Activated CD4-positive, alpha-beta T cell treated with anti-CD3 and anti-CD28 coated beads for 1 hour (primary cell): ENCODE measurements at places on chromosomes 16 and 17.

DNA sequence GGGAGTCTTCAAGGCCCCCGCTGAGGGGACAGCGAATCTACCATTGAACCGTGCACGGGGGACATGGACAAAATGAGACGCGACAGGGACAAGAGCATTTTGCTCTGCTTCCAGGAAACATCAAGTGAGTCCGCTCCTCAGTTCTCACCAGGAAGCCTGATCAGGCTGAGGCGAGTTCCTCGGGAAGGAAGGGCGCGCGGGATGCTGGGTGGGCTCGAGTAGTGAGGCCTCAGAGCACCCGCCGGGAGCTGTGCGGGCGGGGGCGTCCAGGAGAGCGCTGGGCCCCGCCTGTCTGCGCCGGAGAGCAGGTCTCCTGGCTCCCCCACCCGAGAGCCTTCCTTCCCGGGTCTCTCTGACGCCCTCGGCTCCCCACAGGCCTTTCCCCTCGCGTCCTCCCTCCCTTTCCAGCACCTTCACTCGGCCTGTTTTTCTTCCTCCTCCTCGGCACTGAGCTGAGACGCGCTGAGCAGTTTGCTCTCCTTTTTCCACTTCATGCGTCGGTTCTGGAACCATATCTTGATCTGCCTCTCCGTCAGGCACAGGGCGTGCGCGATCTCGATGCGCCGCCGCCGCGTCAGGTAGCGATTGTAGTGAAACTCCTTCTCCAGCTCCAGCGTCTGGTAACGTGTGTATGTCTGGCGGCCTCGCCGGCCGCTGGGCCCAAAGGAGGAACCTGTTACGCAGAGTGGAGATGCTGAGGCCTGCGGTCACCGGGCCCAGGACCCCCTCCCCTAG is 2.6 kb upstream of the HOXB5 start:
- no peak for DNase-seq

- DNase-seq, result no peak
Observed at GRCh38 chr17:73954951-73955350, 248.5 kb upstream of the RPL38 start.

GRCh38 chr17:29010586-29010985 is 4.8 kb upstream of the SEZ6 start:
- DNase-seq, result no peak

DNA sequence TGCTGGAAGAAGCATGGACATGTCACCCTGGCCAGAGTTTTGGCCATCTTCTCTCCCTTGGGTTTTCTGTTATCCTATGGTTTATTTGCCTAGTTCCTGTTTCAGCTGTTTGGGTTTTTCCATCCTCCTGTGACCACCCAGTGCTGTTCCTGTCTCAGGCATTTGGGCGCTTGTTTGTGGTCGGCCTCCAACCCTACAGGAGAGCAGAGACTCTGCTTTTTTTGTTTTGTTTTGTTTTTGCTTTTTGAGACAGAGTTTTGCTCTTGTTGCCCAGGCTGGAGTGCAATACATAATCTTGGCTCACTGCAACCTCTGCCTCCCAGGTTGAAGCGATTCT is 3.3 kb upstream of the ZC3H7A start:
- DNase-seq, result no peak

- no peak for DNase-seq
Observed at GRCh38 chr17:66963909-66964771, at the start of gene CACNG4. CACNG4 (plus strand) TSS chr17:66964707; CDS start chr17:66964912, 205 bp downstream.

GRCh38 chr17:9878786-9879525 is 26.1 kb downstream of the RCVRN start:
- DNase-seq, result no peak

- DNase-seq, result no peak
Observed at GRCh38 chr17:72713701-72714100, 378.8 kb downstream of the SLC39A11 start.

DNA sequence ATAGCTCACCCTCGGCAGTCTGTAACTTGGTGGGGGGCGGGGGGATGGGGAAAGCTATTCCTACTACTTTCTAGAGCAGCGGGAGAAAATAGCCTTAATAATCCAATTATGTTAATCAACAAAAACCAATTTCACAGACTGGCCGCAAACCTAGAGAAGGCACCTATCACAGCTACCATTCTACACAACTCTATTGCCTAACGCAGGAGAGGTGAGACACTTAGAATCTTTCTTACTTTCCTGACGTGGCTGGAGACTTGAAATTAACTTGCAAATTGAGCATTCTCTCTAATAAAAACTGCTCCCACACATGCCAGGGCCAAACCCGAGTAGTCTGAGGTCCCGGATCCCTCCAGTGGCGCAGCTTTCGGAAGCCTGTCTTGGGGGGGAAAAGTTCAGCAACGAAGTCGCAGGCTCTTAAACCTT is 794 bp downstream of the SMG6 start:
- DNase-seq, result no peak

- DNase-seq, result no peak
Observed at GRCh38 chr17:73546770-73547536, 97.3 kb downstream of the SDK2 start.

DNA sequence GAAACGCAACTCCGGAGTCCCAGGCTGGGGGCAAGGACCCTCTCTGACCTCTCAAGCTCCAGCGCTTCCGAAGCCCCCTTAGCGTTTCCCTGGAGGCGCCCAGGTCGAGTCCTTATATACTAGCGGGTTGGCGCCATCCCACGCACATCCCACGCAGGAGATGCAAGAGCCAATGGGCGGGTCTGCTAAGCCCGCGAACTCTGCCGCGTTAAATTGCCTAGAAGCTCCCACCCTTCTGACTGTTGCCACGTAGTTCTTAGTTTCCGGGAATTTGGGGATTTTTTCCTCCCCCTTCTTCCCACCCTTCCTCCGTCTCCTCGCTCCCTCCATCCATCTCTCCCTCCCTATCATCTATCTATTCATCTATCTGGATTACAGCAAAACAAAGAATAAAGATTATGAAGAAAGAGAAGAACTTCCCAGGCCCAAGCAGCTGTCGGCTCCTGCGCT is at the start of gene SLFN11:
Gene SLFN11, minus strand, starts transcription at position 88 of the 450 bp plus-strand sequence. CDS start 9,814 bp downstream, outside the sequence.
- peak; percentile 73 for DNase-seq

GRCh38 chr16:6634151-6634550 is 698.5 kb upstream of the RBFOX1 start:
- DNase-seq, result no peak

- no peak for DNase-seq
Observed at GRCh38 chr16:89084411-89084810, 9.2 kb upstream of the ACSF3 start.

DNA sequence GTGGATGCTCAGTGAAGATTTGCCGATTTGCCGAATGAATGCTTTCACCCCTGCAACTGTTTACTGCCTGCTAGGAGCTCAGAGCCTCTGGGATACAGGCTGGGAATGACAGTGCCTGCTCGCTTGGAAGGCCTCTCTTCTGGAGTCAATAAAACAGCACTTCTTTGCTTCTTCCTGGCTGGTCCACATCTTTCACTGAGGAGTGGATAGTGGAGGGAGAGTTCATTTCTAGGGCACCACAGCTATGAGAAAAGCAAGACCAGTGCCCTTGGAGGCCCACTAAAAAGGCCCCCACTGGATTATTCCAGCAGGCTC is 3.1 kb upstream of the USP7 start:
- DNase-seq, result no peak

- DNase-seq, result peak; percentile 93
Observed at GRCh38 chr16:2340564-2341455, at the start of gene ABCA3. ABCA3 (minus strand) TSS chr16:2340728; CDS start chr16:2326466, 14,262 bp downstream.

- no peak for DNase-seq
Observed at GRCh38 chr17:76034428-76035350, 7.6 kb upstream of the EVPL start.

GRCh38 chr17:1779571-1780131 is 17.8 kb downstream of the SERPINF1 start:
- DNase-seq, result no peak

GRCh38 chr17:66364508-66364907 is 62.1 kb downstream of the PRKCA start:
- no peak for DNase-seq

DNA sequence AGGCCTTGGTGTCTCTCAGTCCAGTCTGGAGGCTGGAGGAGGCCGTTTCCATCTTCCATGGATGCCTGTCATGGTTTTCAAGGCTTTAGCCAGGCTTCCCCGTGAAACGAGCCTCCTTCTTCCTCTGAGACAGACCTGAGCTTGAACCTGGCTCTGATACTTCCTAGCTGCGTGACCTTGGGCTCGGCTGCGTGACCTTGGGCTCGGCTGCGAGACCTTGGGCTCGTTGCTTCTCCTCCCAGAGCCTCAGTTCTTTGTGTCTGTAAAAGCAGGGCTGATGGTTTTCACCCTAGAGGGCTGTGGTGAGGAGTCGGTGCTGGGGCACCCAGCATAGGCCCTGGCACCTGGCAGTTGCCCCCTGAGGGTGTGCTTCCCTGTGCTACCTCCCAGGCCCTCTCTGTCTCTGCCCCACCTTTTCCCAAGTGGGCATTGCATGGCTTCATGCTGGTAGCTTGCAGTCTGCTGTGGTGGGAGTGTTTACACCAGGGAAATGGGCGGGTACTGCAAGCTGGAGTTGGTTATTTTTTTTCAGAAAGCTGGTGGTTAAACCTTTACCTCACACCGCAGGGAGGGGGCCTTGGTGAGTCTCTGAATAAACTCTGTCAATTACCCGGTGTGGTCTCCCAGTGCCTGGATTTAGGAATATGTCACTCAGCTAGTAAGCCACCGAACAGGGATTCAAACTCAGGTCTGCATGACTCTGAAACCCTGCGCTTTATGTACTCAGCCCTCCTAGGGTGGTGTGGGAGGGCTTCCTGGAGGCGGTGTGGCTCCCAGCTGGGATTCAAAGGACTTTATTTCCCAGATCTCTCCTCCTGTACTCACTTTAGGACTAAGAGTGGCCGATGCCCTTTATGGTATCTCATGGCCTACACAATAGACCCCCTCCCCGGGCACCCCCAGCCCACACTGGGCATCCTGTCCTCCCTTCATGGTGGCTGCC is 129.0 kb upstream of the CIBAR2 start:
- no peak for DNase-seq

DNA sequence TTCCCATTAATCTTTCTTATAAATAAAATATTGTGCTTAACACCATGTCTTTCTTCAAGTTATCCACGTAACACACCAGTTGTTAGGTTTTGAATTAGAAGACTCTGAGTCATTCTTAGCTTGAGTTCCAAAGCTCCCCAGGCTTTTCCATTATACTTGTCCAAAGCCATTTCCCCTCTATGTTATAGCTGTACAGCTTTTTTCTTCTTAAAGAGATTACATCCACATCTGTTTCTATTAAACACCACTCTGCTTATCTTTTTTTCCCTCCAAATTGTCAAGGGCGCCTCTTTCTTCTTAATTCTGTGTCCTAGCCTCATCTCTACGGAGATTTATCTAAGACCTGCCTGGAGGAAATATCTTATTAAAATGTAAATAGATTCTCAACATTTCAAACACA is 139.4 kb upstream of the CPHXL start:
- no peak for DNase-seq

DNA sequence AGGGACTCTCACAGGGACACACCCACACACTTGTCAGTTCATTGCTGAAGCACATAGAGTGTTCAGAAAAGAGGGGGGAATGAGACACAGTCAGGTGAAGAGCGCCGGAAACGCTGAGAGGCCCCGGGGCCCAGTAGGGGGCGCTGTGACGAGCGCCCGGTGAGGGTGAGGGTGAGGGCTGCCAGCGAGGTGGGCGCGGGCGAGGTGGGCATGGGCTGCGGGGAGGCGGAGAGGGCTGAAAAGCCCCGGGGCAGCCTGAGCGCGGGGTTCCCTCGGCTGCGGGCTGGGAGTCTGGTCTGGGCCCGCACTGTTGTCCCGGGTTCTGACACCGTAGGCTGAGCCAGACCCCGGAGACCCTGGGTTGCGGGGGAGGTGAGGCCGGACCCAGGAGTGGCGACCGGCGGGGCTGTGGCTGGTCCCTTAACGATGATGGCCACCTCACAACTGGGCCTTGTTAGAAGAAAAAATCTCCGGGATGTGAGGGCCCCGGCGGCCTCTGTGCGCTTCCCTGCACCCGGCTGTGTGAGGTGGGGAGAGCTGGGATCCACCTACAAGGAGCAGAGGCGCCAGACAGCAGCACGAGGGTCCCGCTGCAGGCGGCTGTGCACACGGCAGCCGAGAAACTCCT is 91.4 kb downstream of the C16orf78 start:
- DNase-seq, result no peak

- DNase-seq, result no peak
Observed at GRCh38 chr17:63774969-63775265, 947 bp downstream of the DDX42 start.
